ENCODE measurements at places on chromosomes 7 and 10. TPM values are rescaled to one million over a fixed set of nuclear protein-coding genes. Genes with fewer than 3 reads are reported as not detected.
A peak's percentile ranks its signal among the peaks of the same experiment; 100 is the strongest.

GRCh38 chr10:99674762-99675161 is 15.5 kb downstream of the ENTPD7 start:
- no peak for DNase-seq

The NUTM2D gene
- total RNA-seq = 4.6 TPM

GRCh38 chr10:109996766-109997171 is 11.0 kb upstream of the ADD3 start:
- no peak for DNase-seq

GRCh38 chr7:18419456-18419855 is 76.1 kb upstream of the HDAC9 start:
- no peak for DNase-seq

The STAG3 gene
- total RNA-seq = 5.0 TPM

The MYL10 gene
- not detected for total RNA-seq

GRCh38 chr10:58797356-58797755 is 284.7 kb downstream of the BICC1 start:
- DNase-seq = no peak

GRCh38 chr10:14116021-14116420 is 214.7 kb downstream of the FRMD4A start:
- no peak for DNase-seq

GRCh38 chr7:96778263-96778662 is 68.6 kb upstream of the SEM1 start:
- no peak for DNase-seq

- no peak for DNase-seq
These were observed 198.0 kb downstream of the TNS3 start for GRCh38 chr7:47383696-47384445.

The GATA3 gene
- 50.3 TPM for total RNA-seq

DNA sequence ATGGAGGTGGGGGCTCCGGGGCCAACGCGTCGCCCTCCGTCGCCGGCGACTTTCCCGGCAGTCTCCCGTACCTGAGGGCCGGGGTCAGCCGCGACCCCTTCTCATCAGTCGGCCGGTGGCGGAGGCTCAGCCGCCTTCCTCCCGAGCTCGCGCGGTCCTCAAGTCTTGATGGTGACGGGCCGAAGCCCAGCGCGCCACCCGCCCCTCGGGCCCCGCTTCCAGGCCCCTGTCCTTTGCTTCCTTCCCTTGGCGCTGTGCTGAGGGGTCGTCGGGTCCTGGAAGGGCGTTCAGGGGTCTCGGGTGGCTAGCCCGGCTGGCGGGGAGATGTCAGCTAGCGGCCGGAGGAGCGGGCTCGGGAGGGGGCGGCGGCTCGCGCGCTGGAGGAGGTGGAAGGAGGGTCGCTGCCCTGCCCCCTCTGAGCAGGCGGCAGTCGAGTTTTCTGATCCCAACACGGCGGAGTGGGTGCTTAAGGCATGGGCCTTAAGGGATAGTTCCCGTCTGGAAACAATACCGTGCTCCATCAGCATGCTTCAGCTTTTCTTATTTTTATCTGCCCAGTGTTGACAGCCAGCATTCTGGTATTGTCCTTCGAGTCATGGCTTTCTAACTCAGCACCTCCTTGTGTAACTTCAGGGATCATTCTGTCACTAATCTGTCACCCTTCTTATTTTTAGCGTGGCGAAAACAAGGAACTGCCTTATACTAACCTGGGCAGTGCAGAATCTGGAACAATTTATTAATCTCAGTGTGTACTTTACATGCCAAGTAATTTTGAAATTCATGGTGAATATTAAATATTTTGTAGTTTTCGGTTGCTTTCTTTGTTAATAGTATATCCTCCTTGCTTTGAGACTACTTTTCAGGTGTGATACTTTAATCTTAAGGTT is 748 bp downstream of the PHTF2 start:
- peak; percentile 25 for DNase-seq

DNA sequence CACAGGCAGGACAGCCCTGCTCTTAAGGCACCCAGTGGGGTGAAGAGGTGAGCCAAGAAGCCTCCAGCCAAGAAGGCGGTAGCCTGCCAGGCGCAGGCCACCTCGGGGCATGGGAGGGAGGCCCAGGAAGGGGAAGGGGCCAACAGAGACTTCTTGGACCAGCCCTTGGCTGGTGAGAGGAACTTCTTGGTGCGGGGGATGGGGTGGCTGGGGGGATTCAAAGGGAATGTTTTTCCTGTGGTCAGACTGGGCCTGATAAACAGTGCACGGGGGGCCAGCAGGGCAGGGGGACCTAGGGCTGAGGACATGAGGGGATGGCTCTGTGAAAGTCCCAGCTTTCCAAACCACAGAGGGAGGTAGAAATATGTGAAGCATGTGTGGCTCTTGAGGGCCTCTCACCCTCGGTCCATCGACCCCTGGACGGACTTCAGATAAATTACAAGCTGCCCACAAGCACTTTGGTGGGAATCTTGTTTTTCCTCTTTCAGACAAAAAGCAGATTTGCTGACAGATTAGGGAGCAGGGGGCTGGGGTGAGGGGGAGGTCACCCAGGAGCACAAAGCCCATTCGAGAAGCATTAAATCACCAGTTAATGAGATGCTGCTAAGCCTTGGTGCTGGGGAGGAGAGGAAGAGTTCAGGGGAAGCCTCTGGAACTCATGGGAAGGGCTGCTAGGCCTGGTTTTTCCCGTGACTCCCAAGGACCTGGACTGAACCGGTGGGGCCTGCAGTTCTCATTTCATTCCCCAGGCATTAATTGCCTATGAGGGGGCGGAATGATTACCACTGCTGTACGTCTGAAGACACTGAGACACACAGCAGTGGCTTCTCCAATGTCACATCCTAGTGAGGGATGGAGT is 11.3 kb downstream of the CRYGN start:
- DNase-seq = no peak

DNA sequence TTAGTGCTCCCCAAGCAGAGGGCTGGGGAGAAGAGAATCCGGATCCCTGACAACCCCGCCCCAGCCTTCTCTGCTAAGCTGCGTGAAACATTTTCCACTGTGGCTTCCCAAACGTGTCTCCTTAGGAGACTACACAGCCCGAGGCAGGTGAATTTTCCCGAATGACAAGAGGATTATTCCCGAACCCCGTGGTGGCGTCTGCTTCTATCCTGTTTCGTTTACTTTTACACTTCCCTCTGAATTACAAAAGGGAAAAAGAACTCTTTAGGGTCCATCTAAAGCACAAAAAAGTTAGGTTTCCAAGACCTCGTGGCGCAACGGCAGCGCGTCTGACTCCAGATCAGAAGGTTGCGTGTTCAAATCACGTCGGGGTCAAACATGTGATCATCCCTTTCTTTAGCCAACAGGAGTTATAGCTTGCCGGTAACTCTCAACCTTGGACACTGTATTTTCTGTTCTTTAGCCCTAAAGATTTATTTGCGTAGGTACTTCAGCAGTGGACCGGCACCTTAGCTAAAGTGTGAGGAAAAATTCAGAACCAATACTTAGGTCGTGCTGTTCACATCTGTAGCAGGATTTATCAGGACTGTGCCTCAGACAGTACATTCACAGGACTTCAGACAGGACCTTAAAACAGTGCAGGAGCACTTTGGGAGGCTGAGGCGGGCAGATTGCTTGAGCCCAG is 3.2 kb upstream of the ZNF789 start:
- no peak for DNase-seq

The GCK gene
- total RNA-seq = not detected

DNA sequence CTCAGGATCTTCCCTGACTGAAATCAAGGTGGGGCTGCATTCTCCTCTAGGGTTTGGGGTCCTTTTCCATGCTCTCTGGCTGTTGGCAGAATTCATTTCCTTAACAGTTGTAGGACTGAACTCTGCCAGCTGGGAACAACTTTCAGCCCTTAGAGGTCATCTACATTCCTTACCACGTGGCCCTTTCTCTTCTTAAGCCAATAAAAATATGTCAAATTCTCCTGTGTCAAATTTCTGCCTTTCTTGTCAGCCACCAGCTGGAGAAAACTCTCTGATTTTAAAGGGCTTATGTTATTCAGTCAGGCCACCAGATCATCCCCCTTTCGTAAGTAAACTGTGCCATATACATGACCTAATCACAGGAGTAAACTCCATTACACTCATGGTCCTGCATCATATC is 95.3 kb upstream of the IL6 start:
- DNase-seq = no peak

The MRLN gene
- not detected for total RNA-seq
